Stimulated activated CD4-positive, alpha-beta T cell treated with anti-CD3 and anti-CD28 coated beads, Interleukin-1b, Interleukin-23, amount 100 ng/mL, for 1 hour (primary cell): ENCODE measurements at places on chromosomes 3 and 15.

DNA sequence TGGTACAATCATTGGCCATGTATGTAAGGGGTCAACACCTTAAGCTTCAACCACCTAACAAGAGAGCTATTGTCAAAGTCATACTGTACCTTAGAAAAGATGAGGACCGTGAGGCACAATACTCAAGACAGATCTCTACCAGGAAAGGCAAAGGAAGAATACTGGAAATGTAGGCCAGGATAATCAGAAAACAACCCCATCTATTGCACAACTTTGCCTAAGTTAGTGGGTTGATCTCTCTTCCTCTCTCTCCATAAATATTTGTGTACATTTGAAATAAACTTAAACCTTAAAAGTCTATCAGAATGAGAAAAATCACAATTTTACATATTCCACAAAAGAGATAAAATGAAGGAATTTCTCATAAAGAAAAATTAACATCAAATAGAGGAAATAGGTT lies 556.9 kb downstream of the MECOM start:
- no peak for DNase-seq

DNA sequence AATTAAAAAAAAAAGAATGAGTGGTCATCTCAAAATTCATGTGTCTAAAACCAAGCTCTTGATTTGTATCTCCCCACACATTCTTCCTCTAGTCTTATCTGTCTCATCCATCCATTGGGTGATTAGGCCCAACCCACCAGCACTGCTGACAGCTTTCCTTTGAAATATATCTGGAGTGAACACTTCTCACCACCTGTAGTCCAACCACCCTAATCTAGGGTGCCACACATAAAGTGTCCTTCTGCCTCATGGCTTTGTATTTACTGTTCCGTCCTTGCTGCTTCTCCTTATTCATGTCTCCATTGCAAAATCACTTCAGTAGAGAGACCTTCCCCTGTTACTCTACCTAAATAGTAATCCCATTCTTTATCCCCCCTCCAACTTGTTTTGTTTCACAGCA lies 82.4 kb upstream of the PTX3 start:
- no peak for DNase-seq

- no peak for DNase-seq
These were observed 18.1 kb upstream of the C3orf38 start for GRCh38 chr3:88131695-88132094.

GRCh38 chr3:148938936-148939335 lies 52.4 kb upstream of the GYG1 start:
- DNase-seq, result no peak

- DNase-seq, result no peak
These were observed 71.2 kb downstream of the SSUH2 start for GRCh38 chr3:8573342-8573926.

DNA sequence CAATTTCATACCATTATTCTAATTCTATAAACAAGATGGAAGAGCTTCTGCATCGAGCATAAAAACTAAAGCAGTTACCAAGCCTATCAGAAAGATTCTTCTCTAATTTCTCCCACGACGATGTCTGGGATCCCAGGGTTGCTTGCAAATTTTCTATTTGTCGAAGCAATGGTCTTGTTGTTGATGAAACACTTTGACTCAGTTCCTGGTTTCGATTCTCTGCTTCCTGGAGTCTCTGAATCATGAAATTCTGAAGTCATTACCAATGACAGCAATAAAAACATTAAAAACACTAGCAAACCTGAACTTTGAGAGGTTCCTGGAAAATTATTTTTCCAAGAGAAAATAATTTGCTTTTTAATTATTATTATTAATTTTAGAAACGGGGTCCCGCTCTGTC lies 18.7 kb downstream of the TMF1 start:
- DNase-seq, result no peak

DNA sequence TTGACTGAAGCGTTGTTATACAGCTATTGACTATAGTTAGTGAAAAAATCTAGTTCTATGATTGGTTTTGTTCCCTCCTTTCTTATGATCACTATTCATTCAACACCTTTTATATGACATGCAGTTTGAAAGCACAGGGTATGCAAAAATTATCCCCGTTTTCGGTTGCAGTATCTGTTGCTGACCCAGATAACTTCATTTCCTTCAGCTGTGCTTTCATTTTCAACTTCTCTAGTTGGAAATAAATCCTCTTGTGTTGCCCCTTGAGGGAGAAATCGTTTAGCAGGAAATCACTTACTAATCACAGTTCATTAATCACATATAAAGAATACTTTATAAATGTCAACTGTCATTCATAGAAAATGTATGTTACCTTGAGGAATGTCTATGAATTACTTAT lies 55.1 kb downstream of the MBNL1 start:
- DNase-seq, result no peak

- DNase-seq, result no peak
These were observed 908.1 kb upstream of the ALCAM start for GRCh38 chr3:104458657-104459056.

- no peak for DNase-seq
These were observed 113.6 kb upstream of the TPM1 start for GRCh38 chr15:62929000-62929357.
